ENCODE measurements at places on chromosomes 6 and 20.

DNA sequence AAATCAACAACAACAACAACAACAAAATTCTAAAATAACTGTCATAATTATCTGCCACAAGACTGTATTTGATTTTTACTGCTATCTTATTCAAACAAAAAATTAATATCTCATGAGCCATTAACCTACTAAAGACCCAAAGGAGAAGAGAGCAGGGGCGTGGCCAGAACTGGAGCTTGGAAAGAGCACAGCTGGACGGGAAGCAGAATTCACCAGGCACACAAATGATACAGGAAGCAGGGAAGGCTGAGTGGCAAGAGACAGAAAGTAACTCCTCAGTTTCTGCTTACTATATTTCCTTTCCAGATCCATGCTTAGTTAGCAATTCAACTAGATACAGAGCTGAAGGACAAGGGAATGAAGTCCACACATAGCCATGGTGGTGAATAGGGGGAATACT lies 54.4 kb downstream of the FKBP5 start:
- DNase-seq: no peak

GRCh38 chr6:37713529-37714119 lies 15.9 kb upstream of the MDGA1 start:
- DNase-seq: no peak

DNA sequence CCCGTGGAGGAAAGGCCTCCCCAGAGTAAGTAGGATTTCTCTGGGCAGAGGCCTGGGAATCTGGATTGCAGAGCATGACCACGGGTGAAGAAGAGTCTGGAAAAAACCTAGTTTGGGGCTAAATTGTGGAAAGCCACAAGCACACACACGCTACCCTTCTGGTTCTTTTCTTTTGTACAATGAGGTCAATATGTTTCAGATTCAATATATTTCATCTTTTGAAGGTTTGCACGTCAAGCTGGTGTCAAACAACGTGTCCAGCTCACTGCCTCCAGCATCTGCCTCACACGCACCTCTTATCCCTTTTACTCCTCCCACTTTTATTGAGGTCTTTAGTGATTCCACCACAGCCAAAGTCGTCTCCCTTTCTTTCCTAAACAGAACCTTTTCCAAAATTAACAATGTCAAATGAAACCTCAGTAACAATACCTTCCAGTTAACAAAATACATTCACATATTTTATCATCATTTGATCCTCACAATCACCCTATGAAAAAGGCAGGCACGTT lies 773 bp upstream of the EPB41L2 start:
- no peak for DNase-seq

DNA sequence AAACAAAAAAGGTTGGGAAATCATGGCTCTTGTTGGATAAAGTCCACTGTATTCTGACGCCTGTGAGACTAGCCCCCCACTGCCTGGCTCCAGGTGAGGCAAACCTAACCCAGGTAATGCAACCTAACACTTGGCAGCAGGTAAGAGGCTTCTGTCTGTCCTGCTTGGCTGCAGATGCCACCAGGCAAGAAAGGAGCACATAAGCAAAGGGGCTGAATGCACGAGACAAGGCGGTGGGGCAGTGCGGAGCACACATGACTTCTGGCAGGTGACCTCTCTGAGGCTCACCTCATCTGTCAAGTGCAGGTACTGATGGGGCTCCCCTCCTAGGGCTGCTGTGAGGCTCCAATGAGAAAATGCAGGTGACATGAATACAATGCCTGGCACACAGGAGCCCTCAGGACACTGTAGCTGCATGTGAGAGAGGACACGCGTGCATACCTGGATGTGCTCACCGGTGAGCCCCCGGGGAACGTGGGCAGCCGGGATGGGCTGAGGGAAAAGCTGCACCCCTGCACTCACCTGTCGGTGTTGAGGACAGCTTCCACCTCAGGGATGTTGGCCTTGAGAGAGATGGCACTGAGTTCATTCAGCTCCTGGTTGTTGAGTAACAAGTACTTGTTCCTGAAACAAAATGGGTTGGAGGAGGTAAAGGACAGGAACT lies 54.1 kb downstream of the MYH7B start:
- no peak for DNase-seq

GRCh38 chr6:55047451-55048044 lies 126.8 kb upstream of the HCRTR2 start:
- no peak for DNase-seq

GRCh38 chr6:41965429-41966213 lies 24.0 kb upstream of the CCND3 start:
- no peak for DNase-seq

- DNase-seq: peak; percentile 82
These were observed at the start of gene BRD2 for GRCh38 chr6:32968093-32968866. Gene BRD2 (plus strand): TSS chr6:32968594. CDS start chr6:32972899, 4,305 bp downstream.

DNA sequence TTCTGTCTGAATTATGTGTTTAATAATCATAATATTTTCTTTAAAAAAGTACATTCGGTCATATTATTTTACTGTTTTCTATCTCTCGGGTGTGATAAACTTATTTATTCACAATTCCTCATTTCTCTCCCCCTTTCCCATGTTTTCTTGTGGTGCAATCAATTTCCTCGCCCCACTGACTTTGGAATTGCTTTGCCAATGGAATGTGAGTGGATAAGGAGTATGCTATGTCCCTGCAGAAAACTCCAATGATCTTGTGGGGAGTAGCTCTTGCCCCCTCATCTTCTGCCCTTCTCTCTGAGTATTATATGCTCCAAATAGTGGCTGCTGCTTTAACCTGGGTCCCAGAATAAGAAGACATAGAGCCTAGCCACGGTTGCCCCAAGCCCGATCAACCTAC lies 64.1 kb downstream of the HMGN3 start:
- DNase-seq: no peak

DNA sequence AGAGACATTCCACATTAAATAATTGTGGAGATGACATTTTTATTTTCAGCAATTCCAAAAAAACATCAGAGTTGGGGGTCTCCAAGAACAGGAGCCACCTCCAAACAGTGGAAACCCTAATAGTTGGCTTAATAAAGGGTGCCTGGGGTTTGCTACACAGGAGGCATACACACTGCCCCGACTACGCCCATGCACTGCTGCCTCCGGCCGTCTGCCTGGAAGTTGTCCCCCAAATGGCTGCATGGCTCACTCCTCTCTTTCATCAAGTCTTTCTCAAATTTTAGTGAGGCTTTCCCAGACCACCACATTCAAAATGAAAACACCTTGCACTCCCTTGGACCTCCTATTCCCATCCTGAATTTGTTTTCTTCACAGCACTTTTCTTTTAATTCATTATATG lies 58.8 kb downstream of the ZMYND8 start:
- no peak for DNase-seq

DNA sequence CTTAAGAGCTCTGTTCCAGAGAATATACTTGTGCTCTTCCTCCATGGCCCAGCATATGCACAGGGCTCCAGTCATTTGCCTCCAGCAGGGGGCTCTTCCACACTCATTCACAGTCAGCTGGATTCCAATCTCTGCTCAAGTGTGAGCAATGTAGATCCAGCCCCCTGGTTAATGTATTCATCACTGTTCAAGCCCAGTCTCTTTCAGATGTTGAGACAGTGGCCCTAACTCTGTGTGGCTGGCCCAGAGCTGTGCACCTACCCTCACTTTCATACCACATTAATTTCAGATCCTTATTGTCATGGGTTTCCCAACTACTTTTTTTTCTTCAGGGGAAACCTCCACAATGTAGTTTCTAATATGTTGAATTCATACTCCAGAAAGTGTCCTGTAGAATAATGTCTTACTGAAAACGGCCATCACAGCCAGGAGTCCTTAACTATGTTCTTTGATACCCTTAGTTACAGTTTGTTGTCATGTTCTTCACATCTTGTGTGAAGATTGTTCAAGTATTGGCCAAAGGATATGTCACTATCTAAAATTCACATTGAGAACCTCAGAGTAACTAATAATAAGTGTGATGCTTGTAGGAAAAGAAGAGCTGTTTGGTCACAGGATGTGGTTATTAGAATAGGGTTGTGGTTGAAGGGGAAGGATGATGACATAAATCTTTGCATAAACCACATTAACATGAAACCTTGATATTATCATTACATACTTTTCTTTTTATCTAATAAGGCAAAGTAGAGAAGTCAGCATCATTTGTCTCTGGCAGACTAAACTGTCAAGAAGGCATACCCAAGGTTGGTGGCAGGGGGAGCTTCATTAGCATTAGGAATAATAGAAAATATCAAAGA lies 14.4 kb upstream of the HLA-DQA1 start:
- peak; percentile 76 for DNase-seq

DNA sequence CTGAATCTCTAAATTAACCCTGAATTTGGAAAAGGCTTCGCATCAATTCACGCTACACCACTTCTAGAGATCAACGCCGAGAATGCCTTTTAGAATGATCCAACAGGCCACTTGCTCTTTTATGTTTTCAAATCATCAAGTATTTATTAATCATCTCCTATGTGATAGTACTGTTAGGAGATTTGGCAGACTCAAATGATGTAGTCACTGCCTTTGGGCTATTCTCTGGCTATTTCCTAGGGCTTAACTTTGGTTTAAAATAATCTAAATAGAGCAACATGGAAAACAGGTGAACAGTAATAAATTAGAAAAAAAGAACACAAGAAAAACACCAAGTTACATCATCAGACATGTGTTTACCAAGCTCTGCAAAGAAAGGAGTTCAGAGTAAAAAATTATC lies 140.3 kb downstream of the TENT5A start:
- DNase-seq: no peak
